ENCODE measurements at places on chromosomes 2 and 18.

DNA sequence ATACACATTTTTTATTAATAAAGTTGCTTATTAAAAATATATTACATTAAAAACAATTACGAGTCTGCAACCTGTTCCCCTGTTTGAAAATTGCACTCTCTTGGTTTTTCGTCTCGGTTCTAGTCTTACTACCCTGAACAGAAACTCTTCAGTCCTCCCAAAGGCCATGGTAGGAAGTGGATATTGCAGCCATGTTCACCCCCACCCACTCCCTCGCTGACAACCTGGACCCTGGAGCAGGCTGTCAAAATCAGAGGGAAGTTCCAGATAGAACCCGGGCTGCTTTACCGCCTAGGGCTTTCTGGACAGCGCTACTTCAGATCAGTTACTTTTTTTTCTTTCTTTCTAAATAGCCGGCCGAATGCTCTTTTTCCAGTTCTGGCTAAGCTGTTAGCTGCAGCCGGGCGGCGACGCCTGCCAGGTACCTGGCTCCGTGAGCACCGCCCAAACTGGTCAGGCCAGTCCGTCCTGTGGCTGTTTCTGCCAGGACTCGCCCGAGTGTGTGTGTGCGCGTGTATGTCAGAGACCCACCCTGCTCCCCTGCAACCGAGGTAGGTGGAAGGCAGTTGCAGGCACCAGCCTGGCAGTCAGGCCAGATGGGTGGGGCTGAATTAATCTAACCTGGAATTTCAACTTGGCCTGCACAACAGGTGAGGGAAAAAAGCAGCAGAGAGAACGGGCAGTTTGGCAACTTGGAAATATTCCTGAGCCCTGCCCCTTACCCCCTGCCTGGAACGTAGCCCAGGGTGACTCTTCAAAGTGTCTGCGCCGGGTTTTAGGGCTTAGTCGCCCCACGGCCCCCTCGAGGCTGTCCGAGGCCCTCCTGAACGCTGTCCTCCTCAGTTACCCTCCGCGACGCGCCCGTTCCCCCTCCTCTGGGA lies 1.1 kb upstream of the TET3 start:
- no peak for DNase-seq

- no peak for DNase-seq
Observed at GRCh38 chr2:150689590-150689989, 202.1 kb upstream of the RND3 start.

- no peak for DNase-seq
Observed at GRCh38 chr2:209476367-209477208, 52.7 kb downstream of the MAP2 start.

GRCh38 chr2:167818521-167818920 lies 428.9 kb downstream of the STK39 start:
- DNase-seq, result no peak

- peak; percentile 91 for DNase-seq
Observed at GRCh38 chr18:12255626-12256026, 1.5 kb downstream of the CIDEA start.

GRCh38 chr2:28649481-28650265 lies 102.0 kb upstream of the PPP1CB start:
- DNase-seq, result peak; percentile 71

DNA sequence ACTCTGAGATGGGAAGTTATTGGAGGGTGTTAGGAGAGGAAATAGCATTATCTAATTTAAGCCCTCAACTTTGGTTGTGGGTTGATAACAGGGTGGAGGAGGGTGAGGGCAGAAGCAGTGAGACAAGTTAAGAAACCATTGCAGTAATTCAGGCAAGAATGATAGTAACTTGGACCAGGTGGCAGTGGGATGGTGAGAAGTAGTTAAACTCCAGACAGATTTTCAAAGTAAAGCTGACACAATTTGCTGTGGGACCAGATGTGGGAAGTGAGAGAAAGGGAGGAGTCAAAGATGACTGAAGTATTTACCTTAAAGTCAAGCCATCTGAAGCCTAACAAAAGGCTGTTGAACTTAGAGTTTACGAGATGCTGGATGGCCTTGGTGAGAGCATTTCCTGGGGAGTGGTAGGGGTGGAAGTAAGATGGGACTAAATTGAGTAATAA lies 163.2 kb upstream of the KLF7 start:
- DNase-seq, result no peak

- DNase-seq, result no peak
Observed at GRCh38 chr2:223508372-223508771, 93.8 kb downstream of the SCG2 start.

DNA sequence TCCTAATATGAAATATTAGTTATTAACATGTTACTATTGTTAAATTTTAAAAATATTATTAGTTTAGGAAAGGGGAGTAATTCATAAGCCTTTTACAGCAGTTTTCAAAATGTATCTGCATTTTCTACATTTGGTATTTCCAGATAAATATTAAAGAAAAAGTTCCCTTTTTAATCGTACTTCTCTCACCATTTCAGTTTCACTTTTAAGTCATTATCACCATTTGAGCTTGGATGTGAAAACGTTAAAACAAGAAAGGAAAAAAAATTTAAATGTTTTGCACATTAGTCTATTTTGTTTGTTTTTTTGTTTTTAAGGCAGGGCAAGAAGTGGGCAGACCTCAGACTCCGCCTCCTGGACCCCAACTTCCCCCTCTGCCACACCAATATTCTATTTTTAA lies 3.3 kb upstream of the SRSF7 start:
- DNase-seq, result no peak

DNA sequence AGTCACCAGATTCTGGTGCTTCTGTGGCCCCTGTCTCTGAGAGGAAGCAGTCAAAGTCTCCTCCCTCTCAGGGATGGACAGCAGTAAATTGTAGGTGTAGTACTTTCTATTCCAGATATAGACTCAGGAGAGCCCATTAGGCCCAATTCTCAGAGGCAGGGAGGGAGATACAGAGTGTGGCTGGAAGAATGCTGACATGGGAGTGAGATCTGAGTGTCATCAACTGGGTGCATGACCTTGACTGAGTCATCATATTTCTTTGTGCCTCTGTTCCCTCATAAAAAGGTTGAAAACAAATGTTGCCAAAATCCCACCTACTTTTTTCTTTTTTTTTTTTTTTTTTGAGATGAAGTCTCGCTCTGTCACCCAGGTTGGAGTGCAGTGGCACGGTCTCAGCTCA lies 506.1 kb downstream of the BCL11A start:
- no peak for DNase-seq

DNA sequence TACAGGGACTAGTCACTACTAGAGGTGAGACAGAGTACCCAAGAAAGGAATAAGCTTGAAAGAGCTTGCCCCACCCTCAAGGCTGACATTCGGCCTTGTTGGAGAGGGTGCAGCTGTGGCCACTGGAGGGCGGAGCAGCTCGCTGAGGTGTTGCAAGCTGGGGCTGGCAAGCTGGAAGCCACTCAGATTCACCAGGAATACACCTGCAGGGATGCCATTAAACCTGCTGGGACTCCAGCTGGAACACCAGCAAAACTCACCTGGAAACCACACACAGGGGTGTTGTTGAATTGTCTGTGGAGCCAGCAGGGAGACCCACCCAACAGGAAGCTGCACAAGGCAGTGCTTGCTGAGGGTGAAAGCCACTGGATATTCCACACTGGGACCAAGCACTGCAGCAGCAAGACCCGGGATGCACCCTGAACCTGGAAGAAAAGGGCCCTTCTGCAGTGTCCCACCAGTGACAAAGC lies 26.1 kb downstream of the KCTD18 start:
- peak; percentile 13 for DNase-seq

GRCh38 chr2:187842315-187842714 lies 288.1 kb upstream of the TFPI start:
- DNase-seq, result no peak

GRCh38 chr18:23936381-23936958 lies 78.1 kb upstream of the TTC39C start:
- DNase-seq, result no peak

- DNase-seq, result peak; percentile 27
Observed at GRCh38 chr2:26284132-26284531, 39.4 kb downstream of the HADHB start.

GRCh38 chr2:163043201-163043600 lies 204.6 kb upstream of the KCNH7 start:
- DNase-seq, result no peak

GRCh38 chr2:181977661-181978350 lies 7.8 kb upstream of the PPP1R1C start:
- peak; percentile 68 for DNase-seq
